ENCODE measurements at places on chromosomes 2 and 18.
A peak's percentile ranks its signal among the peaks of the same experiment; 100 is the strongest.

DNA sequence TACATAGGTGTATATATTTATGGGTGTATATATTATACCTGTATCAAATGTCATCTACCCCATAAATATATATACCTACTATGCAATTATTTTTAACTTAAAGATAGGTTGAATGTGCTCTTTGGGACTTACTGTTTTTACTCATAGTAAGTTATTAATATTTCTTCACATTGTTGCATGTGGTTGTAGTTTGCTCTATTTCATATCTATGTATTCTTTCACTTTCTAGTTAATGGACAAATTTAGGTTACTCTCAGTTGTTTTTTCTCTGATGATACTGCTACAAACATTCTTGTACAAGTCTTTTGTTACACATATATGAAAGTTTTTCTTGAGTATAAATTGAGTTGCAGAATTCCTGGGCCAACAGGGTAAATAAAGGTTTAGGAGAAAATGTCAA, 601.8 kb upstream of the ID2 start:
- DNase-seq = no peak

GRCh38 chr2:85886141-85886540, 2.6 kb downstream of the ST3GAL5 start:
- DNase-seq = no peak

GRCh38 chr2:9256570-9257043, 50.0 kb downstream of the ASAP2 start:
- no peak for DNase-seq

DNA sequence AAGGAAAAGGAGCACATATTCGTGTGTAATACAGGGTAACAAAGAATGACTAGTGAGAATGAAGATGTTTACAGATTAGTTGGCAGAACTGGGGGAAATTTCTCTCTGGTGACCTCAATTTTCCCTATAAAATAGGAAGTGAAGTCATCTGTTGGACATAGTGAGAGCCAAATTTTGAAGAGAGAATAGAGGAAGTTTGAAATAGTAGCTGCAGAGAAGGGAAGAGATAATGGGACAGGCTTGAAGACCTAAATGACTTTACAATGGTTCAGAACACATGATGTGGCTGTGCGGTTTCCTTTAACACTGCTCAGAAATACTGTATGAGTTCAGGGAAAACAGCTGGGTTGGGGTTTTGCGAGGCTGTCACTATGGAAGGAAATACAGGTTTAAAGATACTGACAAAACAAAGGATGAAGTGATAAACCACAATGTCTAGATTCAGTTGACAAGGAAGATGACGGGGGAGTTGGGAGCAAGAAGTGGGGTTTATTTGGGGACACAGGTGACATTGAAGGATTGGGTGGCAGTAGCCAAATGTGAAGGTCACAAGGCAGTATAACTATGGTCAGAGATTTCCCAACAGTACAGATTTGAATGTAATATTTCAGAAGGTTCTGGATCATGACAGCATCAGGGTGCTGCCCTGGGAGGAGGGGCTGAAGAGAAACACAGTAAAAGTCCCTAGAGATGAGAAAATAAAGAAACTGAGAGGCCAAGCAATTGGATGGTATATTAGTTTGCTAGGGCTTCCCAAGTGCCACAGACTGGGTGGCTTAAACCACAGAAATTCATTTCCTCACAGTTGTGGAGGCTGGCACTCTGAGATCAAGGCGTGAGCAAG, 82.6 kb upstream of the TANK start:
- DNase-seq = no peak

- peak; percentile 19 for DNase-seq
These were observed 41.4 kb downstream of the IL1R2 start for GRCh38 chr2:102033031-102033749.

DNA sequence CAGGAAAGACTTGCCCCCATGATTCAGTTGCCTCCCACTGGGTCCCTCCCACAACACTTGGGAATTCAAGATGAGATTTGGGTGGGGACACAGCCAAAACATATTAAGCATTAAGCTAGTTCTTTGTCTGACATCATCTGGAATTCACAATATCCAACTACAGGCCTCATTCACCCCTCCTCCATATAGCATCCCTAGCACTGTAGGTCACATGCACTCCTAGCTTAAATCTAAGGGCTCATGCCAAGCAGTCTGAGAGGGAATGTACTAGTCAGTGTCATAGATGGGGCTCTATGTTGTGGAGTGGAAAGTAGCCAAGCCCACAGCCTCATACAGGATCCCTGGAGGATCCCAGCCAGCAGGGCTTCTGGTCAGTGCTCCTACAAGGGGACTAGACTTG, 92.1 kb downstream of the IRS1 start:
- DNase-seq = no peak

DNA sequence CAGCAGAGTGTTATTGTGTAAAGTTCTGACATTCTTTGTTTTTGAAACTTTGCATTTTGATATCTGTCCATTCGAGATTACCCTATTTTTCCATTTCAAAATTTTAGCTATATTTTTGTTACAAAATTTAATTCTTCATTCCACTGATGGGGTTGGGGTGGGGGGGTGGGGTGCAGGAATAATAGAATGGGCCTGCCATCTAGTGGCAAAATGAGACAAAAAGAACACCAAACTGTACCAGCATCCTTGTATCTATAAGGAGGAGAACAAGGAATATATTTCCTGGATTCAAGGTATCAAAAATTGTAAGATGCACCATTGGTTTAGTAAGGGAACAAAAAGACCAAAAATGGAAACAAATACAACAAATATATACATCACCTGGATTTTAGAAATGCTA, 27.9 kb upstream of the TTR start:
- DNase-seq = no peak

DNA sequence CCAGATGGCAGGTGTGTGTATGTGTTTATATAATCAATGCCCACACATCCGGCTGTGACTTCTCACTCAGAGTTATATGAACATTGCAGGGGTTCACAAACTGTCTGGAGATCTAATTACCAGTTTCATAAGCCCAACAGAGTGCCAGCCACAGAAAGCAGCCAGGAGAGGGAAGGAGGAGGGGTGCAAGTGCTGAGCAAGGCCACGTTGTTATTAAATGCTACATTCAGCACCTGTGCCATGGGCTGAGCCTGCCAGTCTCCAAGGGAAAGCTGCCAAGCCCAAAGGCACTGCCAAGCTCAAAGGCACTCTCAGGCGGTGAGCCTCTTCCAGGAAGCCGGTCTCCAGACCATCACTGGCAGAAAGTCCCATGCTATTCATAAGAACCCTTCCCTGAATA, 17.4 kb downstream of the XDH start:
- no peak for DNase-seq

DNA sequence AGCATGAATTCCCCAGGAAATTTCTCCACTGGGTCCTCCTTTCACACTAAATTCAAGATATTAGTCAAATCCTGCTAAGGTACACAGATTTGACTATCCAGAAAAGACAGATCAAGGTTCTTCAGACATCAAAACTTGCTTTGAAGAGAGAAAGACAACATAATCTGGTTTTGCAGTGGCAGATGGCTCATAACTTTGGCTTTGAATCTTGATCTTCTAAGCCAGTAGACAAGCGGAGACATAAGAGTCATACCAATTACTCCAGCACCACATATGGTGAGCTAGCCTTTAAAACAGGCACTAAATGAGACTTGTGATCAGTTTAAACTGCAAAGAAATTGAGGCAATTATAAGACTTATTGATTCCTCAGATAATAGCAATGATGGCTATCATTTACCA, 29.3 kb downstream of the PDE11A start:
- no peak for DNase-seq

GRCh38 chr2:148554459-148555247, 89.9 kb upstream of the EPC2 start:
- DNase-seq = no peak

DNA sequence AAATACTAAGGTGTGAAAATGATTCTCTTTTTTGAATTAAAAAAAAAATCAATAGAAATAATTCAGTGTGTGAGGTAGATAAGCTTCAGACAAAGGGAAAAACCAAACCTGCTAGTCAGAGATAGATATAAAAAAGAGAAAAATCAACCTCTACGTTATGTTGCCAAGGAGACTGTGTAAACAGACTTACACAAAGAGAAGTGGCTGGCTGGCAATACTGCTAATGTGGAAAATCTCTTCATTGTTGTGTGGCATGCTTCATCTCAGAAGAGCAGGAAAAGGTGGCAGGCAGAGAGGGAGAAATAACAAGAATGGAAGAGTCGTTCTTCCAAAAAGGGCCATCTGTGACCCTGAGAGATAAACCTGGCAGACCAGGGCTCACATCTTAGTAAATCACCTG, 200.8 kb downstream of the SLC8A1 start:
- DNase-seq = no peak

- no peak for DNase-seq
These were observed 81.7 kb downstream of the FAM161A start for GRCh38 chr2:61771904-61772845.

Measured in activated B cell treated with CpG ODN at 0.5 μM for 24 hours (primary cell).